ENCODE measurements at places on chromosomes 1 and 21.
A peak's percentile ranks its signal among the peaks of the same experiment; 100 is the strongest.

DNA sequence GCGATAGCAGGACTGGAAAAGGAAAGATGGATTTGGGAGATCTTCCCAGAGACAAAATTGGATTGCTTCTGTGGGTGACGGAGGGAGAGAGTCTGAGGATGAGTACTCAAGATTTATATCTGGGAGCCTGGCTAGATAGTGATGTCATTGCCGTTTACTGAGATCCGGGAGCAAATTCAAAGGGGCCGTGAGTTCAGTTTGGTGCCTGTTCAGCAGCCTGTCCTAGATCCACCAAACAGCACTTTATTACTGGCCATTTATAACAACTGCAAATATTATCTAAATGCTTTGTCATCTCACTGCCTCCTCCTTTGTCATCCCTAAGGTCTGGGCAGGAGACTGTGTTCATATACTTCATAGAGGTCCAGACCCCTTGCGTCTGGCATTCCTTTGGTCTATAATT lies 29.2 kb downstream of the MAPKAPK2 start:
- no peak for DNase-seq

- DNase-seq = no peak
Measured at GRCh38 chr1:25355841-25356395, 17.8 kb downstream of the TMEM50A start.

GRCh38 chr1:162912061-162912667 lies 51.2 kb upstream of the CCDC190 start:
- DNase-seq = no peak

- DNase-seq = no peak
Measured at GRCh38 chr1:243924588-243925349, 74.7 kb upstream of the AKT3 start.

DNA sequence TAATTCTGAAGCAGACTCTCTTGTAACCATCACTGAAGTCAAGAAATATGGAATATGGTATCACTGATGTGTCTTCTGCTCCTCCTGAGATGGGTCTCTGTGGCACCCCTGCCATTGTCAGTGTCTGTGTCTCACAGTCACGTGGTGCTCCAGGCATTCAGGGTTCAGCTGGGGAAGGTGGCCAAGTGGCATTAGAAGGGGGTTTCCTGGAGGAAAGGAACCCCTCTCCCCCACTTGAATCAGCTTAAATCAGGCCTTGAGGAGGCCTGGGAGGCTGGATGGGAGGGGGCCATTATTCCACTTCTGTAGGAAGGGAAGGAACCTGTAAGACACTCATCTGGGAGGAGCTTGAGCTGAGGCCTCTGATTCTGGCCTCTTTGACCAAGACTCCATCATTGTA lies 20.5 kb downstream of the CYP4B1 start:
- no peak for DNase-seq

- DNase-seq = no peak
Measured at GRCh38 chr1:202201971-202202370, 8.4 kb downstream of the LGR6 start.

DNA sequence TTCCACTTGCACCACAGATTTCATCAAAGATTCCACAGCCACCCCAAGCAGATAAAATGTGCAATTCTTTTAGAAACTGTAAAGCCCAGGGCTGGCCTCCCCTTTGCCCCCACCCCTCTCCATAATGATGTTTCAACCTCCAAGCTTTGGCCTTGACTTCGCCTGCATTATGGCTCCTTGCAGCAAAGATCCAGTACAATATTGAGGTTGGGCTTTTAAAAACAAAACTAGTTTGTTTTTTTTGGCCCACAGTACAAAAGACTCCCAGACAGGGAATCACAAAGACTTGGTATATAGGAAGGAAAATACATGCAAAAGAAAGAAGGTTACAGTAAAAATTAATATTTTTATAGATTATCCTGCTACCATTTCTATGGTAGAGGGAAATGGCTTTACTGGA lies 356.5 kb upstream of the PTBP2 start:
- DNase-seq = no peak

DNA sequence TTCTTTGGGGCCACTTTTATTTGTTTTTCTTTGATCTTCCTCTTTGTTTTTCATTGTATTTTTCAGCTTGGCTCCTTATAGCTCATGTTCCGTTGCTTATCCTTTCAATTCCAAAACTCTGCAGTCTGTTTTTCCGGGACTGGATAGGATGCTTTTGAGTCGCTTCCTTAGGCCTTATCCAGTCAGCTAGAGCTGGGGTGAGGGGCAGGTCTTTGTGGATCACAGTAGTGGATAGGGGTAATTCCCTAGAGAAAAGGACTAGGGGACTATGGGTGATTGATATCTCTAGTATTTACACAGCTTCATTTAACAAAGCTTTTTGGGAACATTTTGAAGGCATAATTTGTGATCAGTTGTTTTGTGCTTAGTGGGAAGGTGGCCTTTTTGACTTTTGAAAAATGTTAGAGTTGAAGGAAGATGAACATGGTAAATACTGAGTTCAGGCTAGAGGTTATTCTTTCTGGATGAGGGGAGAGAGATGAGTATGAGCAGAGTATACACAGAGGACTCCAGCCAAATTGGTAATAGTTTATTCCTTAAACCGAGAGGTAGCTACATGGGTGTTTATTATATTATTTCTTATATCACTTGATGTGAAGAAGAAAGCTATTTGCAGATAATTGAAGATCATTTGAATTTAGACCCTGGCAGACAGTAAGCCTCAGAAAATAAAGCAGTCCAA lies 22.5 kb downstream of the CEP350 start:
- DNase-seq = no peak

DNA sequence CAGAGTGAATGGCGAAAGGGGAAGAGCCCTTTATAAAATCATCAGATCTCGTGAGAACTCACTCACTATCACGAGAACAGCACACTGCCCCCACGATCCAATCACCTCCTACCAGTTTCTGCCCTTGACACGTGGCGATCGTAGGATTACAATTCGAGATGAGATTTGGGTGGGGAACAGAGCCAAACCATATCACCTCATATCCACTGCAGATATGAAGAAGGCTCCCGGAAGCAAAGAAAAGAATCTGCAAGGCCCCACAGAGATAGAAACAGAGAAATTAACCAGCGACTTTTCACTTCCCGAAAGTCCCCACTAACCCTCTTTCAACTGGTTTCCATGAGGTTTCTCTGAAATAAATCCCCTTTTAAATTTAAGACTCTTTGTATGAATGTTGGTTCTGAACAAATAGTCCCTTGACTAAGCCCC lies 86.2 kb upstream of the IRF2BP2 start:
- no peak for DNase-seq

DNA sequence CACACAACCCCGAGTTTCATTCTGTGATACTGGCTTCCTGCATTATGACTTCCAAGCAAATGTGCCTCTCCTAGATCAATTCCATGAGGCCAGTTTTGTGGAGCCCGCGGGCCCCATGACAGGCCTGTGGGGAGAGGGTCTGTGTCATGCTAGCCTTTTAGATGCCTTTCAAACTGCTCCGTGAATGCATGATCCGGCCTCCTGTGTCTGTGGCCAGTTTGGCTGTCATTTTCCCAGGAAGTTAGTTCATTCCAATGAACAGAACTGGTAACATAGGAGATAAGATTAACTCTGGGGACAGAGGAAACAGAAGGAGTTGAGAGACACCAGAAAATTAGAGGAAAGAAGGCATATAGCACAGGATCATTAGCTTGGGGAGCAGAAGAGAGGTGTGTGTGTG lies 3.2 kb downstream of the FNDC7 start:
- no peak for DNase-seq

- no peak for DNase-seq
Measured at GRCh38 chr1:220453371-220453770, 74.6 kb upstream of the MARK1 start.

DNA sequence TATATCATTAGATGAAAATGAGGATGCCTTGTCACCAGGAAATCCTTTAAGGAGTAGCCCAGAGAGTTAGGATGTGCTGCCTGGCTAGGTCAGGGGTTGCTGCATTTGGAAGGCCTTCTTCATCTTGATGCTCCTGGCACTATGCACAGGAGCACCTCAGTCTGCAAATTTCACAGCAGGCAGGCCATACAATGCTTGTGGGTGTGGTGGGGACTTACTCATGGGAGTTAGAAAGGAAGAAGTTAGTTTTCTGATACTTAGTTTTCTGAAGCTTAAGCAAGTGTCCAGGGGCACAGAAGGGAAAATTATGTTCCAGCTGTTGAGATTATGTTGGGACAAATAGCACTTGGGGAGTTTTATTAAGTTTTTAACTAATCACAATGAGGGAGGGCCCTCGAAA lies 11.4 kb downstream of the HLX start:
- DNase-seq = no peak

- DNase-seq = no peak
Measured at GRCh38 chr1:229248821-229249817, 21.8 kb upstream of the RAB4A start.

DNA sequence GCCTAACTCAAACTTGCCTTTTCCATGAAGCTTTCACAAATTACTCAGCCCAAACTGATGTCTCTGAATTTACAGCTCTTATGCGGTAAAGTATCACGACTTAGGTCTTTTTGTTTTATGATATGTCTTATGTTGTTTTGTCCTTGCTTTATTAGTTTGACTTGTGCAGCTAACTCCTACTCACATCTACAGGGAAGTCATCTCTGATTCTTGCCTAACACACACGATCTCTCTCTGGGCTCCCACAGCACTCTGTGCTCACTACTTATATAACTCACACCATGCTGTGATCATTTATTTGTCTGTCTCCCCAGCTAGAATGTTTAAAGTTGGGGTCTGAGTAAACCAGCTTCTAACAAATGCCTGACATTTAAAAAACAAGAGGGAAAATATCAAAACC lies 9.3 kb upstream of the PI4KB start:
- no peak for DNase-seq

GRCh38 chr1:219177363-219177762 lies 3.7 kb downstream of the LYPLAL1 start:
- no peak for DNase-seq

- DNase-seq = peak; percentile 61
Measured at GRCh38 chr21:28776251-28776650, 216.4 kb downstream of the LTN1 start.

DNA sequence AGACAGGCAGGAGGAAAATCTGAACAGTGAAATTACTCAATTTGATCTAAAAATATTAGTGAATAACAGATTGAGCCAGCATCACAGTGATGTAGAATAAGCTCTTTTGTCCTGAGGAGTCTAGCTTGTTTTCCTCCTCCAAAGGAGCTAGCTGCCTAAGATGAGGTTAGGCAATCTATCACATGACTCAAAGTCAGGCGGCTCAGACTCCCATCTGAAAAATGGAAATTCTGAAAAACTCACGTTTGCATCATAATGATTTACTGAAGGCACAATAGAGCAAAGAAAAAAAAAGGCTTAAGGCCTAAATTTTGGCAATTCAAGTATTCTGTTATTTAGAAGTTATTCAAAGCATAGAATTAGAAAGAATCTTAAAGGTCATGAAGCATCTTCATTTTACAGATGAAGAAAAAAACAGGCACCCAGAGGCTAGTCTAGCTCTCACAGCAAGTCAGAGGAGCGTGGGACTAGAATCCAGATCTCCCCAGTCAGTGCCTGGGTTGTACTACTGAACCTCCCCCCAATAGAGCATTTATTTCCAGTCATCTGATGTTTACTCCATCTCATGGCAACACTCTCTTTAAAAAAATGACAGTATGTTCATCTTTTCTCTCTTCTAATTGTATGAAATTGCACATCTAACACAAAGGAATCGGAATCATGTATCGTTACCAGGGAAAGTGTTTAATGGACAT lies 62.5 kb upstream of the ATF3 start:
- DNase-seq = no peak

- no peak for DNase-seq
Measured at GRCh38 chr1:46770541-46770940, 28.3 kb upstream of the CYP4B1 start.

GRCh38 chr1:233025157-233025556 lies 74.7 kb downstream of the NTPCR start:
- no peak for DNase-seq

GRCh38 chr1:68230901-68231626 lies 1.3 kb downstream of the WLS start:
- no peak for DNase-seq

- DNase-seq = no peak
Measured at GRCh38 chr21:34582506-34583150, 32.3 kb downstream of the RCAN1 start.
